ENCODE measurements at places on chromosomes 12 and 14.

GRCh38 chr12:7864601-7865150, 8.0 kb downstream of the SLC2A14 start:
- DNase-seq: no peak

DNA sequence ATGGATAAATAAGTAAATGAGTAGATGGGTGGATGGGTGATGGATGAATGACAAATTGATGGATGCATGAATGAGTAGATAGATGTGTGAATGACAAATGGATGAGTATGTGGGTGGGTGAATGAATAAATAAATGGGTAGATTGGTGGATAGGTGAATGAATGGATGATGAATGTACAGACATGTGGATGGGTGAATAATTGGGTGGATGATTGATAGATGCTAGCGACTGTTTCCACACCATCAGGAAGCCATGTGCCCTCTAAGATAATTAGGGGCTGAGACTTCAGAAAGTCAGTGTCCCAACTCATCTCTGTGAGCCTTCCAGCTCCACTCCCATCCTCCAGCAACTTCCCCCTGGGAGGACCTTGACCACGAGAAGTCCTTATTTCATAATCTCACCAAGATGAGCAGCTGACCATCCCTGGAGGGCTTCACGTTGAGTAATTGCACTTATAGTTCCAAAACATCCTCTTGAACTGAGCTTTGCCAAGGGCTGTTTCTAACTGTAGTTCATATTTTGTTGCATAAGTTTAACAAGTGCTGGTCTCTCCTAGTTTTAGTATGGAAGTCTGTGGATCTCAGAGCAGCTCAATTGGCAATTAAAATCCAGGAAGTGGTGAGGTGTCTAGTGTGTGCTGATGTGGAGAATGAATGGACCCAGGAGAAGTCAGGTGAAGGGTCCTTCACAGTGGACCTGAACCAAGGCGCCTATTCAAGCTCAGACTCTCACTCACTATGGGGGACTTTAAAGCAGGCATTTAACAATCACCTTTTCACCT, 295.7 kb downstream of the ADGRD1 start:
- DNase-seq: no peak

GRCh38 chr14:35343702-35344101, 51.5 kb downstream of the PSMA6 start:
- DNase-seq: no peak

DNA sequence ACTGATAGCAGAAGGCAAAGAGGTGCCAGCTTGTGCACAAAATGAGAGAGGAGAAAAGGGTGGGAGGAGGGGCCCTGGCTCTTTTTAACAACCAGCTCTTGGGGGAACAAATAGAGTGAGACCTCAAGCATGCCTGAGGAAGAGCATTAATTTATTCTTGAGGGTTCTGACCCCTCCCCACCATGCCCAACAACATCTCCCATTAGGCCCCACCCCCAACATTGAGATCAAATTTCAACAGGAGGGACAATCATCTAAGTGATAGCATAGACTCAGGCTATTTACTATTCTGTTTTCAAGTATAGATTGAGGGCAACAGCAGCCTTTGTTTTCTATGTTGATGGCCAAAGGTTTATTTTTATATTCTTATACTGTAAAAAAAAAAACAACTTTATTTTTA, 59.7 kb downstream of the FUT8 start:
- DNase-seq: peak; percentile 59

DNA sequence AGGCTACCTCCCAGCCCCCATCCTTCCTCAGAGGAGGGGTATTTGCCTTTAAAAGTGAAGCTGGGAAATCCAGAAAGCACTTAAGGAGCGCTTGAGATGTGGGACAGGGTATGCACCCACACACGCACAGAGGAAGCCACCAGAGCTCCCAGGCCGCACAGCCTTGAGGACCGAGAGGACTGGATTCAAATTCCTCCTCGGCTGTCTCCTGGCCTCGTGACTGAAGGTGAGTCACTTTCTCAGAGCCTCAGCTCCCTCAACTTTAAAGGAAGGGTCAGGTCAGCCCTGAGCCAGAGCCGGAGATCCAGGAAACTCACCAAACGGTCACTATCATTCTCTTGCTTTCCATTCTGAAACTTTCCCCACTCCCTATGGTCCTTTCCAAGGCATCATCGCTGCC, 37.6 kb downstream of the BCL11B start:
- peak; percentile 72 for DNase-seq

DNA sequence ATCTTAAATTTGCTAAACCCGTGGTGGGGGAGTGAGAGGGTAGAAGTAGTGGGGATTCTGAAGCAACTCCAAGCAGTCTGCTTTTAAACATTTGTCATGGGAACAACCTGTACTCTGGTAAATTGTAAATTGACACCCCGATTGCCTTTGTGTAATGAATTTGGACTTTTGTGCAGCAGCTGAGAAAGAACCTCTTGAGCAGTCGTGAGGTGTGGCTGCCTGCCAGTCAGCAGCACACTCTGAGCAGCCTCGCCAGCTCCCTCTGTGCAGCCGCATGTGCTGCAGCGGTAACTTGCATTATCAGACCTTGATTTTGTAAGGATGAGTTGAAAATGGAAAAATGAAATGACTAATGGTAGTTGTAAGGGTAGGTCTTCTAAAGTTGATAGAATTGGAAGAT, 74.3 kb downstream of the SUSD6 start:
- DNase-seq: no peak

- no peak for DNase-seq
These were observed 29.5 kb upstream of the FBXO34 start for GRCh38 chr14:55241673-55242072.

DNA sequence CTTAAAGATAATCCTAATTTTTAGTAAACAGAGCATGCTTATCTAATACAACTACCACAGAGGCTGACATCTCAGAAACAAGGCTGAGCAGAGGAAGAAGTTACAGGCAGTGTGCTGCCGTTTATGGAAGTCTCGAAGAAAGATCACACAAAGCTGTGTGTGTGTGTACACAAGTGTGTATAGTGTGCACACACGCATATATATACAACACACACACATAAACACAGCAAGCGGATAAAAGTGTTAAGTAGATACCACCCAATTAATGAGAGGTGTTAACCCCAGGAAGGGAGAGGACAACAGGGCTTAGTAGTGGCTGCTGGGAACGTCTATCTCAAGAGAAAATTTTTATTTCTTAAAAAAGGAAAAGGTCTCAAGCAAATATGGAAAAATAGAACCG, 15.3 kb downstream of the CCDC88C start:
- no peak for DNase-seq

DNA sequence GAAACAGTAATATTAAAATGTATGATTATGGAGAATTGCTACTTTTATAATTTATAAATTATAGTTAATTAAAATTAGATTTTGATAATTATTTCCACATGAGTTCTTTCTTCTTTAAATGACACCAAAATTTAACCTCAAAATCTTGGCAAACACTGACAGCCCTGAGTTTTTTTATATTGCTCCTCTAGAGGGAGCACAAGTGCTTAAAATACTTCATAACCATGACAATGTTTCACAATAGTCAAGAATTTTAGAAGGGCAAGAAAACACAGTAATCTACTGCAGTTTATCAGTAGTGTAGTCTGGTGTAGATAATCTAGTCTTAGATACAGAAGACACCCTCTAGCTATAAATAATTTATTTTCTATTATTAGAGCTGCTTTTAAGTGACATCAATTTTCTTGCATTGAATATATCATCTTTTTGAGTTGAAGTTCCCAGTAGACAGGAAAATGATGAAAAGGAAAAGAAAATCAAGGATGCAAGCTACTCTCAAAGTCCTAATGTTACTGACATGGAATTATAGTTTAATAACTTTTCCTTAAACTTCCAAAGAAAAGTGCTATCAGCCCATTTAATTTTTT, 14.3 kb upstream of the PTGER2 start:
- peak; percentile 55 for DNase-seq

DNA sequence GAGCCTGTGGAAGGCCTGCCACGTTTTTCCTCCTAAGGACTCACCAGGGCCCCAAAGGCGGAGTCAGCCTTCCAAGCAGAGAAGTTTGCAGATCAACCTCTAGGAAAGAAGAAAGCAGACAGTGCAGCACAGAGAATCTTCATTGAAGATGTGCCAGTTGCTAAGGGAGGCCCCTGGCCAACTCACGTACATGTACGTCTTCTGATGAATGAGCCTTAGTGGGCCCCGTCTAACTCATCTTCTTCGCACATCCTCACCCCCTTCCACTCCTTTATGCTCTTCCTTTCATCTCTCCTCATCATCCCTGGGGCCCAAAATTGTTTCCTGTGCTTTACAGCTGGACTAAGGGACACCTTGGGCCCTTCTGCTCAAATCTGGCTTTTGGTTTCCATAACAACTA, 703.0 kb upstream of the TBX3 start:
- no peak for DNase-seq

- DNase-seq: no peak
These were observed 8.8 kb downstream of the DDX47 start for GRCh38 chr12:12821975-12822374.

GRCh38 chr14:76694106-76694505, 67.2 kb upstream of the VASH1 start:
- no peak for DNase-seq

All from mesendoderm (in vitro differentiated cells).